ENCODE measurements at places on chromosomes 4 and X. TPM values are rescaled to one million over a fixed set of nuclear protein-coding genes. Genes with fewer than 3 reads are reported as not detected.

Gene MFAP3L
- total RNA-seq = 4.2 TPM

Gene BEND2
- total RNA-seq = not detected

Gene BDH2
- total RNA-seq = 28.6 TPM

Gene EREG
- 6.4 TPM for total RNA-seq

Gene USP17L25
- total RNA-seq = not detected

Gene HOPX
- total RNA-seq = 2.7 TPM

Gene KIAA1210
- total RNA-seq = not detected

Gene CLDN34
- total RNA-seq = 1.1 TPM

Gene HMGB2
- 61.3 TPM for total RNA-seq

Gene STARD8
- total RNA-seq = 1.7 TPM

Gene IQSEC2
- total RNA-seq = 32.1 TPM

DNA sequence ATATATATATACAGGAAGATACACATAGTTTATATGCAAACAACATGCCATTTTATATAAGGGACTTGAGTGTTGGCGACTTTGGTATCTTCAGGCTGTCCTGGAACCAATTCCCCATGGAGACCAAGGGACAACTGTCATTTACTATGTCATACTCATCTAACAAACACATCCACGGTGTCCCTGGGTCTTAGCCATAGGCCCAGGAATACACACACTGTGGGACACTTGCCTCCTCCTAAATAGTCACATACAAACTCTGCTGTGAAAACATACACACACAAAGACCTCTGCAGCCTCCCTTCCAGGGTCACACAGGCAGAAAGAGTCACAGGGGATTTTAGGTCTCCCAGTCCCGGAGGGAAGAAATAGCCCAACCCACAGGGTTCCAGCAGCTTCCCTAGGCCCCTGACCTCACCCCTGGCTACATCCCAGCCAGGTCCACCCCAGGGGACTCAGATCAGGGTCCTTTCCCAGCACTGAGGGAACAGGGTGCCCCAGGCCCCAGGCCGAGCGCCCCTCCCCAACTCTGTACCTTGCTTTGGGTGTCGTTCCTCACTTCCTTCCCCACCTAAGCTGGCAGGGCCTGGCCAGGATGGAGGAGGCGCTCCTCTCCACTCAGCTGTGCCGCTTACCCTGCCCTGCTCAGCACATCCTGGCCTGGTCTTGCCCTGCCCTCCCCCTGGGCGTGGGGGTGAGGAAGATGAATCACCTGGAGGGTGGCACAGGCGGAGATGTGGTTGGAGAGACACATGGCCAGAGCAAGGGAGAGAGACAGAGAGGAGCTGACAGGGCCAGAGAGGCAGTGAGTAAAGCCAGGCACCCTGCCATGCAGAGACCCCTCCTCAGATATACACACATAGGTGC, 21.8 kb downstream of the FGD1 start:
- no peak for DNase-seq

- no peak for DNase-seq
Observed at GRCh38 chrX:31038575-31039326, 33.1 kb downstream of the FTHL17 start.

GRCh38 chr4:40228497-40229365, 31.9 kb downstream of the RHOH start:
- DNase-seq = no peak

GRCh38 chr4:46073778-46074177, 50.1 kb downstream of the GABRG1 start:
- no peak for DNase-seq

DNA sequence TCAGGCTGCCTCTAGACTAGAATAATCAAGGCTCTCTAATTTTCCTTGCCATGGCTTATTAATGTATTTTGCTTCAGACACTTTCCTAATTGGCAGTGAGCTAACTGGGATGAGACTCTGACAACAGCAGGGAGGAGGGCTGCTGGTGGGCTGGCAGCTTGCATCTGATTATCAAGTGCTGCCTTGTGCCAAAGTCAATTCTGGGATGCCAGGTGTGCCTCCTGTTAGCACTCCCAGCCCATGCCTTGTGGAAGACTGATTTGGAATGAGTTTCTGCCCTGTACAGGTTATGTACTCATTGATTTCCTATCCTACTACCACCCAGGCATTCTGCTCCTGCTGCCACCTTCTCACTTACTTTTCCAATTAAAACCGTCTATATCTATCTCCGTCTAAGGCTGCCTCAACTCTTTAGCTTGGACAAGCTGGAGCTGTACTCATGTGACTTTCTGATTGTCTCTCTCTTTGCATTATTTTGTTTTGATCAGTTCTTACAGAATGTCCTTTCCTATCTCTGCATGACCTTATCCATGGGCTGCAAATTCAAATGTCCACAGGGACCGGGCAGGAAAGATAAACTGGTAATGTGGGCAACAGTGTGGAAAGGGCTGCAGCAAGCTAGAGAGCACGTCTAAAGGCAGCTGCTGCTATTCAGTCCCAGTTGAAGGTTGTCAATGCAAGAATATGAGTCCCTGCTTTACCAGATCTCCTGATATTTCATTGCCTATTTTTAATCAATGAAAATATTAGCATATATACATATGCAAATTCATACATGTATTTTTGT, 112.6 kb downstream of the GABRA2 start:
- no peak for DNase-seq

- no peak for DNase-seq
Observed at GRCh38 chr4:48049483-48049882, 32.9 kb downstream of the NIPAL1 start.

DNA sequence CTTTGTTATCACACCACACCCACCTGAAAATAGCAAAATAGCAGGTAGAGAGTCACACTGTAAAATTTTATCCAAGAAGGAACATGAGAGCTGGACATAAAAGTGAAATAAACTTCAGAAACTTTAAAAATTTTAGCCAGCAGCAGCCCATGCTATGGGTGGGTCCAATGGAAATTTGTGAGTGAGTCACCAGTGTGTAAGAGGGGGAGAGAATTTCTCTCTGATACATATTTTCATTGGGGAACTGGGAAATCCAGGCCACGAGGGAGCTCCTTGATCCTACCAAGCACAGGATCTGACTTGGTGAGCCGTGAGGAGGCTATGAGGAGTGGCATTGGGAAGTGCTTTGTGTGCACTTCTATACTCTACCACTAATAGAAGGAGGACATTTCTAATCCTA, 136.3 kb downstream of the FAAH2 start:
- DNase-seq = no peak

DNA sequence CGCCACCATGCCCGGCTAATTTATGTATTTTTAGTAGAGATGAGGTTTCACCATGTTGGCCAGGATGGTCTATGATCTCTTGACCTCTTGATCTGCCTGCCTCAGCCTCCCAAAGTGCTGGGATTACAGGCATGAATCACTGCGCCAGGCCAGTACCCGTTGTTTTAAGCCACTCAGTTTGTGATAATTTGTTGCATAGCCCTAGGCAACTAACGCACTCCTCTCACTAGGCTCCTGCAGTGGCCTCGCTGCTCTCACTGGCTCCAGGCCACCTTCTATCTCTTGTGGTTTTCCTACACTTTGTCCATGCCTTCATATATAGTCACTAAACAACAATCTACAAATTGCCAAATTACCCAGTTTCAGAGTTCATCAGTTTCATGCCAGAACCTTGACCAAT, 58.1 kb downstream of the DCHS2 start:
- DNase-seq = no peak

DNA sequence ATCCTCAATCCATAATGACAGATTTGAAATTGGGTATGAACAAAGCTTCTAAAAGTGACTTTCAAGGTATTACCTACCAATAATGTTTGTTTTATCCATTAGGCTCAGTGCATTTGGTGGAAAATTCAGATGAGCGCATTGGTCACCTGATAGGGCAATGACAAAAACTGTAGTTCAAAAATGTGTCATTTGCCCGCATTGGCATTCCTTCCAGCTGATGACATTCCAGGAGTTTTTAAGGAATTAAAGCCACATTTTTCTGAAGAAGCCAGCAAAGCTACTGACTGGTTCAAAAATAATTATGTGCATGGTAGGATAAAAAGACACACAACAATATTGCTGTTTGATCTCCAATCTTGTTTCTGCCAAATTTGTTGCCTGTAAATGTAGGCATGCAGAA, 473.4 kb upstream of the CPEB2 start:
- DNase-seq = no peak

- no peak for DNase-seq
Observed at GRCh38 chr4:7244751-7245320, 52.5 kb downstream of the SORCS2 start.

- no peak for DNase-seq
Observed at GRCh38 chr4:1996866-1997611, 11.7 kb downstream of the NELFA start.

DNA sequence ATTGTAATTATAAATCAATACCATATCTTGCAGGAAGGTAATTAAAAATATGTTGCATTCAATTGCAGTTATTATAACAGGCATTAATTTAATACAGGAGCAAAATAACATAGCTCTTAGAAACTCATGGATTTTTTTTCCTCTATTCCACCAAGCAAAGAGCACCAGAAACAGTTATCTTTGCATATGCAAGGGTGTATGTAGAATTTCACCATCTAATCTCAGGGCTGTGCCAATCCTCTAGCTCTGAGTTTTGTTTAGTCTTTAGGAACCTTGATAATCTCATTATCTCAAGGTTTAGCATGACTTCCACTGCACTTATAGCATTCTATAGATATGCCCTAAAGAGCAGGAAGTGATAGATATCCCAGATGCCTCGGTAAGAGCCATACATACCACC, 197.5 kb downstream of the VEGFC start:
- no peak for DNase-seq

- DNase-seq = no peak
Observed at GRCh38 chr4:47287735-47288134, 175.8 kb downstream of the COMMD8 start.

DNA sequence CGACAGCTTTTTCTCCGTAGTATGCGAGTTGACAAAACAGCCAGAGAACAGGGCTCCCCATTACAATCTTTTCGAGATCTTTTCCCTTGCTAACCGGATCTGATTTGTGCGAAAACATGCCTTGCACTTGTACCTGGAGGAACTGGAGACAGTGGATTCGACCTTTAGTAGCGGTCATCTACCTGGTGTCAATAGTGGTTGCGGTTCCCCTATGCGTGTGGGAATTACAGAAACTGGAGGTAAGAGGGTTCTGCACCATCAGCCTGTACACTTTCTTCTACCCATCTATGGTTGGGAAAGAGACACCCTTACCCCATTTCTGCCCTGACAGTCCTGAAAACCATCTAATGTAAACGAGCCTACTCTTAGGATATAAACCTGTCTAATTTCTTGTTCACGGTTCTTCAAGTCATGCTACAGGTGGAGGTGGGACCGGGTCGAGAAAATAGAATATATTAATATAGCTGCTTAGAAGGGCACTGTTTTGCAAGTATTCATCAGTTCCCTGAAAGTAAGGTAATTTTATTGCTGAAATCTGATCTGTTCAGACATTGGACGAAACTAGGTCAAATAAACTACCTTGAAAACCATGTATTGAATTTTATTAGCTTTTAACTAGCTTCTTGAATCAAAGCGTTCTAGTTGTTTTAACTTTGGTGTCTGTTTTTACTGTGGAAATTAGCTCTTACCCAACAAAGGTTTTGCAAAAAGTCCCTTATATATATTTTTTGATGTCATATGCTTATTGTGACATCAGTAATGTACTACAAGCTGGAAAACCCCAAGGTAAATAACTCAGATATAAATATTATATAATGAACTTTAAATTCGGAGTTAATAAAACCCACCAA, 869 bp downstream of the TMEM184C start:
- no peak for DNase-seq

DNA sequence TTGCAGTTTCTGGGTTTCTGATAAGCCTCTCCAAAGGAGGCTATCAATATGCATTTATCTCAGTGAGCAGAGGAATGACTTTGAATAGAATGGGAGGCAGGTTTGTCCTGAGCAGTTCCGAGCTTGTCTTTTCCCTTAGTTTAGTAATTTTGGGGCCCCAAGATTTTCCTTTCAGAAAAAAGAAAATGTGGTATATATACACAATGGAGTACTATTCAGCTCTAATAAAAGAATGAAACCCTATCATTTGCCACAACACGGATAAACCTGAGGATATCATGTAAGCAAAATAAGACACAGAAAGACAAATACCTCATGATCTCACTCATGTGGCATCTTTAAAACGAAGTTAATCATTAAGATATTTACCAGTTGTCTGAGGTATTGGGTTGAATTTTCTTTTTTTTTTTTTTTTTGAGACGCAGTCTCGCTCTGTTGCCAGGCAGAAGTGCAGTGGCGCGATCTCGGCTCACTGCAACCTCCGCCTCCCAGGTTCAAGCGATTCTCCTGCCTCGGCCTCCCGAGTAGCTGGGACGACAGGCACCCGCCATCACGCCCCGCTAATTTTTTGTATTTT, 540 bp downstream of the ZNF721 start:
- no peak for DNase-seq

GRCh38 chr4:142416711-142417275, 429.3 kb downstream of the INPP4B start:
- no peak for DNase-seq

DNA sequence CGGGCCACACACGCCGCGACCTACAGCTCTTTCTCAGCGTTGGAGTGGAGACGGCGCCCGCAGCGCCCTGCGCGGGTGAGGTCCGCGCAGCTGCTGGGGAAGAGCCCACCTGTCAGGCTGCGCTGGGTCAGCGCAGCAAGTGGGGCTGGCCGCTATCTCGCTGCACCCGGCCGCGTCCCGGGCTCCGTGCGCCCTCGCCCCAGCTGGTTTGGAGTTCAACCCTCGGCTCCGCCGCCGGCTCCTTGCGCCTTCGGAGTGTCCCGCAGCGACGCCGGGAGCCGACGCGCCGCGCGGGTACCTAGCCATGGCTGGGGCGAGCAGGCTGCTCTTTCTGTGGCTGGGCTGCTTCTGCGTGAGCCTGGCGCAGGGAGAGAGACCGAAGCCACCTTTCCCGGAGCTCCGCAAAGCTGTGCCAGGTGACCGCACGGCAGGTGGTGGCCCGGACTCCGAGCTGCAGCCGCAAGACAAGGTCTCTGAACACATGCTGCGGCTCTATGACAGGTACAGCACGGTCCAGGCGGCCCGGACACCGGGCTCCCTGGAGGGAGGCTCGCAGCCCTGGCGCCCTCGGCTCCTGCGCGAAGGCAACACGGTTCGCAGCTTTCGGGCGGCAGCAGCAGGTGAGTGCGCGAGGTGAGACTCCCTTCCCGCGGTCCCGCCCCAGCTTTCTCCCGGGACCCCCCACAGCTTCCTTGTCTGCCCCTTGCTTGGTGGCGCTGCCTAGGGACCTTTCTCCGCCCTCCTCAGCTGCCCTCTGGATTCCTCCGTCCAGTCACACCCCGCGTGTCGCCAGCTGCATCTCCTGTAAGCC, 678 bp downstream of the BMP3 start:
- DNase-seq = peak; percentile 34

DNA sequence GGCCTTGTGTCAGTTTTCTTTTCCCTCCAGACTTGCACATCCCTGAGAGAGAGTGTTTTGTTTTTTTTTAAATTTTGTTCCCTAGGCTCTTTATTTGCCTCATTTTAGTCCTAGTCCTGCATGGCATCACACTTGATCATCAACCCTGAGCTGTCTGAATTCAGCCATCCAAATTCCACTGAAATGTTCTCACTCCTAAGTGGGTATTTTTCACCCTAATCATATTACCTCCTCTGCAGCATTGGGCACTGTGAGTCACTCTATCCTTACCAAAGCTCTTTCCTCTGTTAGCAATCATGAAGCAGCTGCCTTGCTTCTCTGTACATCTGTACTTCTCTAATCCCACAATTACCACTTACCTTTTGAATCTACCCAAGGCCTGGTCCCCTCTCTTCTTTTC, 356.6 kb upstream of the MAGEB2 start:
- DNase-seq = no peak

GRCh38 chr4:78099058-78099457, 41.9 kb downstream of the FRAS1 start:
- no peak for DNase-seq
